ENCODE measurements at places on chromosomes 4 and X.

- DNase-seq: no peak
Measured at GRCh38 chr4:61934198-61934597, 734.1 kb downstream of the ADGRL3 start.

- peak; percentile 17 for DNase-seq
Measured at GRCh38 chrX:109760209-109760921, 27.3 kb upstream of the ACSL4 start.

DNA sequence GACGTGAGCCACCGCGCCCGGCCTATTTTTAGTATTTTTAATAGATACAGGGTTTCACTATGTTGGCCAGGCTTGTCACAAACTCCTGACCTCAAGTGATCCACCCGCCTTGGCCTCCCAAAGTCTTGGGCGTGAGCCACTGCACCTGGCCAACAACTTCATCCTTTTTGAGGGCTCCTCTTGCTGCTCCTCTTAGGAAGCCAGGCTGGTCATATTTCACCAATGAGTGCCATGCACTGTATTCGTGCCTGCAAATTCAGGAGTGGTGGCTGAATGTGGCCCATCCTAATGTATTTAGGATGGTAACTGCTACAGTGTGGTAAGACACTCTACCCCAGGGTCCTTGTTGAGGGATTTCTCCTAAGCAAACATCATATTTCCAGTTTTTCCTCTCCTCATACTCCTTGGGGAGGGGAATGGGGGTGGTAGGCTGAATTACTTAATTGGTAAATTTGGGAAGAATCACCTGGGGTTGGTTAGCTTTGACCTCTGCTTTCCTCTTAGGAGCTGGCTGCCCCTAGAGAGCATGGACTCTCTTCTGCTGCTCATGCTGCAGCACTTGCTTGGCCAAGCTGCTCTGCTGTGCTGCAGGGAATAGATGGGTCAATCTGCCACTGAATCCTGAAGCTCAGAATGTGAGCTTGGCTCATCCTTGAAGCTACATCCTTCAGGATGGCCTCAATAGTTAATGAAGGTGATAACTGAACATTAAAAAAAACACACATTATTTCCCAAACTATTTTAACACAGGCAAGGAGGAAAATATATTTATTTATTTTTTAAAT is 167.4 kb downstream of the HS3ST1 start:
- no peak for DNase-seq

GRCh38 chrX:46561824-46562657 is 11.5 kb upstream of the CHST7 start:
- DNase-seq: no peak

DNA sequence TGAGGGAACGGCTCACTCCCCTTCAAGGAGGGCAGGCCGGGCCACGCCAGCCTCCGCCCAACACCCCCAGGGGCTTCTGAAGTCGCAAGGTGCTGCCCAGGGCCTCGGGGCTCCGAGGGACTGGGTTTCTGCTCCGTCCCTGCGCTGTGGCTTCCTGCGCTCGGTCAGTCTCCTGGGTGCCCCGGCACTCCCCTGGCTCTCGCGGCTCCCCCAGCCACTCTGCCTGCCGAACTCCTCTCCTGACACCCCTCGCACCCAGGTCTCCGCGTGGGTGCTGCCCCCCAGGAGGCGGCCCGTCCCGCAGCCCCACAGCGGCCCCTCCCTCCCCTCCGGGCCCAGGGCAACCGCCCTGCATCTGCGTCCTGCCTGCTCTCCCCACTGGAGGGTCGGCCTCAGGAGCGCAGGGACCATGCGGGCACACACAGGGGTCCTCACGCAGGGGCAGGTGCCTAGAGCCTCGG is 151.9 kb downstream of the AFAP1 start:
- DNase-seq: no peak

GRCh38 chrX:153379508-153379907 is 21.6 kb downstream of the PNMA6E start:
- DNase-seq: no peak

- DNase-seq: no peak
Measured at GRCh38 chrX:39104745-39105144, 303.5 kb downstream of the MID1IP1 start.

GRCh38 chrX:39152106-39152649 is 350.9 kb downstream of the MID1IP1 start:
- DNase-seq: no peak

DNA sequence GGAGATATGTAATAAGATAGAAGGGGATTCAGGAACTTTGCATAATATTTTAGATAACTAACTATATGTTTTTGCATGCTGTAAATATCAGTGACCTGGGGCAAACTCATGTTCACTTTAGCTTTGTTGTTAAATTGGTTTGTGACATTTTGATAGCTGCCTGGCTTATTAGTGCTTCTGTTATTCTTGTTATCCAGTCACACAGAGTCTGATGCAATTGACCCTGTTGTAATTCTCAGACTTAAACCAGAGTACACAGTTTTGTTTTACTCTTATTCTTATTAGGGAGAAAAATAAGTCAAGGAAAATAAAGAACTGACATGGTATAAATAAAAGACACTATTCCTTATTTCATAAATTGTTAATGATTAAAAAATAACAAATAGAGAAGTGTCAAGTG is 516.7 kb upstream of the SLIT2 start:
- DNase-seq: no peak

DNA sequence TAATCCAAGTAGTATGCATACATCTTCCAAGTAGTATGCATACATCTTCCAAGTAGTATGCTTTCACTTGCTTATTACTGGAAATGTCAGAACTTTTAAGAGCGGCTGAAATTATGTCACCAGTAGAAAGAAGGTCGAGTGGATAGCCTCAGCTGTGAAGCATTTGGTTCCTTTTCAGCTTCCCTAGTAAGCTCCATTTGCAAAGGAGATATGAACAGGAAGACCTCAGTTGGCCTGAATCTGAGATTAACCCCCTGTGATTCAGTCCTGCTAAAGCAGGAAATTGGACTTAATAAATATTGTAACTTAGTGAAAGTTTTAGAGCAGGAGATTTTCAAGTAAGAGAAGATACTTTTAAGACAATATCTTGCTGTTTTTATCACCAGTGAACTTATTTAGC is 48.1 kb downstream of the PCDH7 start:
- DNase-seq: no peak

DNA sequence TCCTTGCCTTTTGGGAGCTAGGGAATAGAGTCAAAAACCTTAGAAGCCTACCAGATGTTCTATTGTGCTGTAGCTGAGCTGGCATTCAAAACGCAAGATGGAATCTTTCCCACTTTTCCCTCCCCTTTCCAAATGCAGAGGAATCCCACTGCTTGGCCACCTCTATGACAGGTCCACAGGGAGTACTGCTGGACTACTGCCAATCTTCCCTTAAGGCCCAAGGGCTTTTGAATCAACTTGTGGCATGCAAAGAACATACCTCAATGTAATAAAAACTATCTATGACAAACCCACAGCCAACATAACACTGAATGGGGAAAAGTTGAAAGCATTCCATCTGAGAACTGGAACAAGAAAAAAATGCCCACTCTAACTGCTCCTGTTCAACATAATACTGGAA is 139.2 kb upstream of the AGTR2 start:
- DNase-seq: no peak

DNA sequence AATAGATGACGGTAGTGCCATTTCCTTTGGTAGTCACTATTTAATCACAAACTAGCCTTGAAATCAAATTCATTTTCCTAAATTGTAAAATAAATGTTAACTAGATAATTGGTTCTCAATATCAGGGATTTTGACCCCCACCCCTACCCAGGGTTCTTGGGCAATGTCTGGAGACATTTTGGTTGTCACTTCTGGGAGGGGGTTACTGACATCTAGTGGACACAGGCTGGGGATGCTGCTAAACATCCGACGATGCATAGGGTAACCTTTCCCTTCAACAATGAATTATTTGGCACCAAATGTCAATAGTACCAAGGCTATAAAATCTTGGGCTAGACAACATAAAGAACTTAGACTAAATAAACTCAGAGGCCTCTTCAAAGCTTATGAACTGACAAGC is 285.8 kb upstream of the TRPC5 start:
- no peak for DNase-seq

- DNase-seq: no peak
Measured at GRCh38 chr4:88382621-88383020, 4.0 kb downstream of the HERC6 start.

GRCh38 chr4:77815636-77816035 is 3.5 kb downstream of the CNOT6L start:
- DNase-seq: no peak

GRCh38 chr4:118287711-118288451 is 64.9 kb downstream of the PRSS12 start:
- DNase-seq: no peak

DNA sequence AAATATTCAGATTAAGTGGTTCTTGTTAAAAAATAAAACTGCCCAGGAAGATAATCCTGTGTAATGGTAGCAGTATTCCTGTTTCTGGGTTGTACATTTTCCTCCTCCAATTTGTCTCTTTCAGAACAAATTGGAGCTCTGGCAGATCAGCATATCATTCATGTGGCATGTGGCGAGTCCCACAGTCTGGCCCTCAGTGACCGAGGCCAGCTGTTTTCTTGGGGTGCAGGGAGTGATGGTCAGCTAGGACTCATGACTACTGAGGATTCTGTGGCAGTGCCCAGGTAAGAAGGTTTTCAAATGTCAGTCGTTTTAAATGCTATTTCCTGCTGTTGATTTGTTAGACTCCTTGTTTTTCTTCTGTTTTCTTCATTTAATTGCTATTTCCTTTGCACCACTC is 47.9 kb downstream of the NAP1L5 start:
- no peak for DNase-seq

- DNase-seq: no peak
Measured at GRCh38 chrX:7420717-7421116, 272.8 kb upstream of the PUDP start.

DNA sequence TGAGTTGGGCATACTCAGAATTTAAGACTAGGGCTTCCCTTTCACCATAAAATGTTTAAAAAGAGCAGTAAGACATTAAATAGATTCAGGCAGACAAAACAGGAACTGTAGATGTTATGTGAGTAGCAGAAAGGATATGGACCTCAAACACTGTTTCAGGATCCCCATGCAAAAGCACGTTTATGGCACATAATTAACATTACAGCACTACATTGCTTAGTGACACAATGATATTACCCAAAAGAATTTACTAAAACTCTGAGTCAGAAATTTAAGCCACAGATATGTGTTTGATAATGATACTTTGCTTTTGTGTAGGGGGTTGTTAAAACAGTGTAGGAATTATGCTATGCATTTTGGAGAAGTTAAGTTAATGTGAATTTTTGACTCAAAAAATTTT is 266.3 kb downstream of the PDGFC start:
- peak; percentile 74 for DNase-seq

- DNase-seq: no peak
Measured at GRCh38 chrX:129318375-129318774, 204.9 kb downstream of the SMARCA1 start.

DNA sequence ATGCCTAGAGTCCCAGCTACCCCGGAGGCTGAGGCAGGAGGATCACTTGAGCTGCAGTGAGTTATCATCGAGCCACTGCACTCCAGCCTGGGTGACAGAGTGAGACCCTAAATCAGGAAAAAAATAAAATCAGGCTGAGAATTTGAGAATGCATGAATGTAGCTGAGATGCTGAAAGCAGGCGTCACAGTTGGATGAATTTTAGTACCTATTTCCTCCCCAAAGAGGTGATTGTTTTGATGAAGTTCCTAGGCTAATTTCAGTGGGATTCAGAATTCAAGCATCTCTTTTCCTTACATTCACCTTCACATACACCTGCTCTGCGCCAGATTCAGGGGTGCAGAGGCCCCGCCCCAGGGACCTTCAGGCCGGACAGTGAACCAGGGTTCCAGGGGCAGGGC is 3.2 kb downstream of the CFAP99 start:
- no peak for DNase-seq

GRCh38 chr4:52750819-52751486 is at the start of gene ERVMER34-1:
TSS of gene ERVMER34-1 (minus strand) at chr4:52751425. CDS start at chr4:52745520, 5,905 bp downstream.
- no peak for DNase-seq

DNA sequence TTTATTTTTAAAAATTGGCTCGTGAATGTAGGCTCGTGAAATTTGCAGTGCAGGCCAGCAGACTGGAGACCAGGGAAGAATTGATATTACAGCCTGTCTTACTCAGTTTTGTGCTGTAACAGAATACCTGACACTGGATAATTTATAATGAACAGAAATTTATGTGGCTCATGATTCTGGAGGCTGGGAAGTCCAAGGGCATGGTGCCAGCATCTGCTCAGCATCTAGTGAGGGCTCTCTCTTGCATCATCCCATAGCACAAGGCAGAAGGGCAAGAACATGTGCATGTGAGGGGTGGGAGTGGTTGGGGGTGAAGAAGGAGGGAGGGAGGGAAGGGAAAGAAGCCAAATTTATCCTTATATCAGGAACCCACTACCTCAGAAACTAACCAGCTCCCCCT is 13.7 kb upstream of the CLTRN start:
- DNase-seq: no peak

- no peak for DNase-seq
Measured at GRCh38 chr4:74016068-74016467, 17.6 kb upstream of the CXCL5 start.

DNA sequence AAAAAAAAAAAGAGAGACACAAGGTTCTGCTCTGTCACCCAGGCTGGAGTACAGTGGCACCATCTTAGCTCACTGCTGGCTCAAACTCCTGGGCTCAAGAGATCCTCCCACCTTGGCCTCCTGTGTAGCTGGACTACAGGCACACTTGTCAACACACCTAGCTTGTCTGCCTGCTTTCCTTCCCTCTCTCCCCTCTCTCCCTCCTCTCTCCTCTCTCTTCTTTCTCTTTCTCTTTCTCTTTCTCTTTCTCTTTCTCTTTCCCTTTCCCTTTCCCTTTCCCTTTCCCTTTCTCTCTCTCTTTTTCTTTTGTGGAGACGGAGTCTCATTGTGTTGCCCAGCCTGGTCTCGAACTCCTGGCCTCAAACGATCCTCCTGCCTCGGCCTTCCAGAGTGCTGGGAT is 132.1 kb downstream of the DIPK2B start:
- DNase-seq: no peak

- DNase-seq: no peak
Measured at GRCh38 chr4:141499261-141499853, 137.0 kb upstream of the IL15 start.

DNA sequence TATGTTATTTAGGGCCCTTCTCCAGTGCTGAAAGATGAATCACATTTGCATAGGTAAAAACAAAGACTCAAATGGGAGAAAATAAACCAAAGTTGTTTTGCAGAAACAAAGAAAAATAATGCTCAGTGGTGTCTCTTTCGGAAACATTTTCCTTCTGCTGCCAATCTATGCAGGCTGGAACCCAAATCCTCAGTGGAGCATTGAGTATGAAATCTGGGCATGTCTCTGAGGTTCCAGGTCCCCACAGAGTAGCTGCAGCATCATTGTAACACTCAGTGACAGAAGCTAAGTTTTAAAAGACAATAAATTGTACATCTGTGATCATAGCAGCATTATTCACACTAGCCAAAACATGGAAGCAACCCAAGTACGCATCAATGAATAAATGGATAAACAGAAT is 303.6 kb downstream of the FBXW7 start:
- DNase-seq: no peak
